ENCODE measurements at places on chromosomes 3 and 15.

DNA sequence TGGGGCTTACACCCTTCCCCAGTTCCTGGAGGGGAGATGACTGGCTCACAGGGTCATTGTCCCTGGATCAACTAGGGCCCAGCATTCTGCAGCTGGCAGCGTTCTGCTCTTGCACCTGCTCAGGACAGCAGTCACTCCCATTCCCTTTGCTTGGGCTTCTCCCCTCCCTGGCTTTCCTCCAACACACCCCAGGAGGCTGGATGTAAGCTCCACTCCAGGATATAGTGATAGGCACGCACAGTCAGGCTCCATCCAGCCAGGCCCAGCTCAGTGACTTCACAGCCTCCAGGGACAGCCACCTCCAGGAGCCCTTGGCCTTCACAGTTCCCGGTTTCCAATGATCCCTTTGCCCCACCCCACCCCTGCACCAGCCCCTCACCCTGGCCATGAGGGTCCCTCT, 1.9 kb downstream of the SPTBN5 start:
- no peak for DNase-seq

- peak; percentile 11 for DNase-seq
Observed at GRCh38 chr15:46576646-46577395, 942.0 kb downstream of the SQOR start.

DNA sequence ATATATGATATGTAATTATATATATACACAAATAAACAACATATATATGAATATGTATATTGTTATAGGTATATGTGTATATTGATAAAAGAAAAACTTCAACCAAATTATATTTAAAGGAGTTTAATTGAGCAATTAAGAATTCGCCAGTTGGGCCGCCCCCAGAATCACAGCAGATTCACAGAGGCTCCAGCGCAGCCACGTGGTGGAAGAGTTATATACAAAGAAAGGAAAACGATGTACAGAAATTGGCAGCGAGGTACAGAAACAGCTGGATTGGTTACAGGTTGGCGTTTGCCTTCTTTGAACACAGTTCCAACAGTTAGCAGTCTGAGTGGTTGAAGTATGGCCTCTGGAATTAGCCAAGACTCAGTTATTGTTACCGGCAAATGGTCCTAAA, 137.3 kb upstream of the SLC24A5 start:
- DNase-seq, result no peak

GRCh38 chr3:152718810-152719209, 116.1 kb upstream of the P2RY1 start:
- no peak for DNase-seq

DNA sequence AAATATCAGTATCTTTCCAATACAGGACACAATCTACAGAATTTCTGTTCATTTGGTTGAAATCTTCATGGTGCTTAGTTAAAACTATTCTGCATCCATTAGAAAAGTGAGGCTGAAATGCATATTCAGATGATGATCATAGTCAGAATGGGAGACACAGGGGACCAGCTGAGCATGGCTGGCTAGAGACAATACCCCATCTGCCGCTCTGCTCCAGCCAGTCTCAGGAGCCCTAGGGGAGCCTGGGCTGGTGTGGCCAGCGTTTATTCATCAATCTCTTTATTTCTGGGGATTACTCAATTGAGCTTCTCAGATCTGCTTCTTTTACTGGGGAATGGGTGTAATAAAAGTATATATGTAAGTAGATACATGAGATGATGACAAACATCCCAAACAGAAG, 470.9 kb upstream of the CDIN1 start:
- DNase-seq, result no peak

DNA sequence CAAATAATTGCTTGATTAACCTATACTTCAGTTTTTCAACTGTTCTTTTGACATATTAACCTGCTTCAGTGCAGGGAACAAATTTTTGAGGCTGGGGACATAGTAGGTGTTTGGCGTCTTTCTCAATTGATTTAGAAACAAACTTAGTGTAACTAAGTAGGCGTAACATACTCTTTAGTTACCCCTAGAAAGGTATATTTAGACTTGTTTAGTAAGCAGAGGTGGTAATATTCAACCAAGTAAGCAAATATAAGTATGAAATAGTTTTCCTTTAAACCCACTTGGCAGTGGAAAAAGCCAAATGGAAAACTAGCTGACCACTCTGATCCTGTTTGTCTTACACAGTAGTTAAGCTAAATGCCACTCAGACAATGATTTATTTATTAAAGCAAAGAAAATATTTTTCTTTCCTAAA, 113.2 kb downstream of the MBNL1 start:
- DNase-seq, result no peak

- DNase-seq, result no peak
Observed at GRCh38 chr3:196115678-196116083, 33.8 kb upstream of the TFRC start.

DNA sequence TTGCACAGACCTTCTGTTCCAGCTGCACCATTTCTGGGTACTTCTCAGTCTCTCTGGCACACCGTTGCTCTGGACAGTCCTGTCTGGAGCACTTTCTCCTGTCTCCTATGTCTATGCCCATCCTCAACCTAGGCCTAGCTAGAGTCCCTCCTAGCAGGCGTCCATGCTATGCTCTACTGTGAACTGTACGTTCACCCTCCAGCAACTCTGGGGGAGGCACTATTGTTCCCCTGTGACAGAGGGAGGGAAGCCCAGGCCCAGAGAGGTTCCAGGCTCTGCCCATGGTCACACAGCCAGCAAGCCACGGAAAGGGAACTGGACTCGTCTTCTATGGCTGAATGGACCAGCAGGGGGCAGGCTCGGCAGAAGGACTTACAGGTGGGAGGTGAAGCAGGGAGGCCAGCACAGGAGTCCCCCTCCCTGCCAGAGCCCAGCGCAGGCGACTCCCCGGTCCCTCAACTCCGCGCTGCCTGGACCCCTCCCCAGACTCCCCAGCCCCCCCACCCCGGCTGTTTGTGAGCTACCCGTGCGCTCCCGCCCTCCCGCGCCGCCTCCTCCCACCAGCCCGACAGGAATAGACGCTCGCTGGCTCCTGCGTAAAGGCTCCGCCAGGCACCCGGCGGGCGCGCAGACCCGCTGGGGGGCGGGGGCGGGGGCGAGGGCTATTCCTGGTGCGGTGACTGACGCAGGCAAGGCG, 1.7 kb upstream of the LINGO1 start:
- DNase-seq, result peak; percentile 48

- DNase-seq, result no peak
Observed at GRCh38 chr3:152823173-152823572, 11.8 kb upstream of the P2RY1 start.

DNA sequence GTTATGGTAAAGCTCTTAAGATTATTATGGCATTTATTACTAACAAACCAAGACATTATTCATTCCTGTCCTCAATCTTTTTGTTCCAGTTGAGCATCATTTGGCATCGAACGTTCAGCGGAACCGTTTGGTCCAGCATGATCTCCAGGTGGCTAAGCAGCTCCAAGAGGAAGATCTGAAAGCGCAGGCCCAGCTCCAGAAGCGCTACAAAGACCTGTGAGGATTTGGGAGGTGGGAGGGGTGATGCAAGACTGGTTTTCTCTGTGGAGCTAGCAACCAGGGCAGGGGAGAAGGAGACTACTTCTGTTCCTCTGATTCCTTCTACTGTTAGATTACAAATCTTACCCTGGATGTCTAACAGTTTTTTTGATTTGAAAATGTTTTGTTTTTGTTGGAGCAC, 27.6 kb upstream of the UTS2B start:
- no peak for DNase-seq

GRCh38 chr3:111776827-111777483, 82.1 kb upstream of the PHLDB2 start:
- no peak for DNase-seq

DNA sequence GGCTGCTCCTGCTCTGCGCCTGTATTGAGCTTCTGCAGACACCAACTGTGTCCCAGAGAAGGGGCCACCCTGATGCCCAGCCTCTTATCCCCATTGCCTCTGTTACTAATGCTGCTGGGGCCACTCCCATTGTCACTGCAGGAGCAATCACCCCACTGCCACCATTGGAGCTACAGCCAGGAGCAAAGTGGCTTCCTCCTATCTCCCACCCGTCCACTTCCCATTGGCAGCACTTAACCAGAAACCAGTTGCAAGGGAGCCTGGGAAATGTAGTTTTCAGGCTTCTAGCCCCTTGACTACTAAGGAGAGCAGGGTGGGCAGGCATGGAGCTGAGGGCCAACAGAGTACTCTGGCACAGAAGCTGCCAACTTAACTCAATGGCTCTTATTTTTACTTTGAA, 55.9 kb upstream of the KLF13 start:
- no peak for DNase-seq

DNA sequence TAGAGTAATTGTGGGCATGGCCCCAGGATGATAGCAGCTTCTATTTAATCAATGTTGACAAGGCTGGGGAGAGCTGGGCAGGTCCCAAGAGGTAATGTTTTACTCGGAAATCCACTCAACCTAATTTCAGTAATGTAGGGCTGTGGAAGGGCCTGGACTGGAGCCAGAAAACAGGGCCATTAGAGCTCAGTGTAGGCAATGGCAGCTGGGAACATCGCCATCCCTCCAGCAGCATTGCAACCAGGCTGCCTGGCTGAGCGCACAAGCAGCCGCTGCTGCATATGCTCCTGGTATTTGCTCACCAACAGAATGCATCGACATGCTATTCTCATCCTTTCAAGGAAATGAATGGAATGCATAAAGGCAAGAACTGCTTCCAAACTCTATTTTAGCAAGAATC, 90.0 kb downstream of the GAP43 start:
- peak; percentile 39 for DNase-seq

DNA sequence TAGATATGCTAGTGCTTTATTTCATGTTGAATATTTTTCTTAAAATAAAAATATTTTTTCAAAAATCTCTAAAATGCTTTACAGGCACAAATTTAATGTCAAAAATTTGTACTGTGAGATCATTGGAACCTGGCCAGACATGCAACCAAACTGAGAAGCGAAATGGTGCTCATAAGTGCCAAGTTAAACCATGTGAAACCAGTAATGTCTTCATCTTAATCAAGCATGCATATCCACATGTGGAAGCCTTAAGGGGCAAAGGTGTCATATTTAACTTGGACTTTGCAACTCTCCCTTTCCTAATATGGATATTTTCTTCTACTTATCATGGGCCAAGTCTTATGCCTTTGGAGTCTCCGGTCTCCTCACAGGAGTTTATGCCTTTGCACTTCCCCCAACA, 208.9 kb upstream of the COL8A1 start:
- DNase-seq, result peak; percentile 8

- no peak for DNase-seq
Observed at GRCh38 chr3:174951034-174951433, 91.9 kb downstream of the NAALADL2 start.

DNA sequence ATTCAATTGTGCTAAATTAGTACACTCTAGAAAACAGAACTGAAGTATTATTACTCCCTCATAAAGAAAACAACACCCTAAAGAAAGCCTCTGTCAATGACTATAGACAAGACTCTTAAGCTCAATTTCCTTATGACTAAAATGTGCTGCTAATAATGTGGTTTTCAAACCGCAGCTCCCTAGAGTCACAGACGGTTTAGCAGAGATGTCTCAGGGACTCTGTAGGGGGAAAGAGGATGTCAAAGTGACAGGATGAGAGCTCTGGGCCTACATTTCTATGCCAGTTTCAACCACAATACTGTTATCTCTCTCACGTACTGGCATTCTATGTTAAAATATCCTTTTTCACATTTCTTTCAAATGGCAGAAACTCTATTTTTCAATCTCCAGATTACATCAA, 37.6 kb upstream of the WDR49 start:
- peak; percentile 3 for DNase-seq

- no peak for DNase-seq
Observed at GRCh38 chr3:15556512-15556911, 35.0 kb upstream of the COLQ start.

- peak; percentile 65 for DNase-seq
Observed at GRCh38 chr15:57327985-57328471, 48.3 kb upstream of the CGNL1 start.

DNA sequence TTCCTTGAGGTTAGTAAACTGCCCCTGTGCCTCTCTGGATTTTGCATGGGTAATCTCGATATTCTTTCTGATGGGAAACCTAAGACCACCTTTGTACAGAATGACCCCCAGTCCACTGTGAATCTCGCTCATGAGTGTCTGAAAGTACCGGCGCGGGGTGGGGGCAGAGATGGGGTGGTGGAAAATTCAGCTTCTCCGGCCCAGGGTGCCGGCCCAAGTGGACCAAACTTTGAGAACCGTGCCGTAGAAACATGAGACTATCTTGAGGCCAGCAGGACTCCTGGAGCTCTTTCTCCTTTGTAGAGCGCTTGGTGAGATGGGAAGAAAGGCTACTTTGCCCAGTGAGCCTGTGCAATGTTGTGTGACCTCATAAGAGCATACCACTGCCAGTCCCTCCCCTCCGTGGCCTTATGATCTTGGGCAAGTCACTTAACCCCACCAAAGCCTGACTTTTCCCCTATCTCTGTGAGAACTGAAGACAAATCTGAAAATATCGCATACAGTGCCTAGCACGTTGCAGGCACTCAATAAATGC, 40.4 kb upstream of the VEPH1 start:
- DNase-seq, result no peak

GRCh38 chr3:140403079-140403478, 274.8 kb upstream of the TRIM42 start:
- DNase-seq, result no peak

GRCh38 chr3:40124918-40125317, 184.6 kb upstream of the EIF1B start:
- no peak for DNase-seq

GRCh38 chr15:29799859-29800258, 22.4 kb downstream of the TJP1 start:
- no peak for DNase-seq

DNA sequence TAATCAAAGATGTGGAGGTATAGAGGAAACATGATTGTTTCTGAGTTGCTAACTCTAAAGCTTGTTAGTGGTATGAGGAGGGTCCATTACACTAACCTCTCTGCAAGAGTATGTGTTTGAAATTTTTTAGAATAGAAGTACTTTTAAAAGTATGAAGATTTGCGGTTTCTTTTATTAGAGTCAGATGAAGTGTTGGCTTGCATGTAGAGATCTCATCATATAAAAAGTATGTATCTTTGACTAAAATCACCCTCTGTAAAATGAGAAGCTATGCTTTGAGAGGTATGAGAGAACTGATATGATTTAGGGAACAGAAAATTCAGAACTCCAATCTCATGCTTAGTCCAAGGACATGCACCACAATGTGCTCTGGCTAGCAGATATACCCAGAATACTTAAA, 140.4 kb upstream of the MBNL1 start:
- no peak for DNase-seq

DNA sequence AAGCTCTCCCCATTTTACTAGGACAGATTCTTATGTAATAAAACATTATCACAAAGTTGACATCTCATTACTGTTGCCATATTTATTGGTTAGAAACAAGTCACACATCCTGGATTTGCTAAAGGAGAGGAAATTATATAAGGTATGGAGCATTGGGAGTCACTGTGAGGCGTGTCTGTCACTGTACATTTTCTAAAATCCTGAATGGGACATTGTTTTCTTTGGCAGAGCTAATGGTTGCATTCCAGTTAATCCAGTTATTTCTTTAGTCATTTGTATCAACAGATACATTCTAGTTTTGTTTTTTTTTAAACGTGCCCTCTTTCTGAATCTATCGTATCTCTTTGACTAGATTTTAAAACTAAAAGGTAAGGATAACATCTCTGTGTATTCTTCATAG, 70.2 kb upstream of the MITF start:
- DNase-seq, result no peak

Measured in AG08395 (cell line).